Lower lobe of right lung (tissue), 2 donors: ENCODE measurements at places on chromosomes 3 and 15.

GRCh38 chr15:96732704-96733103, 402.2 kb downstream of the NR2F2 start:
- H3K27me3 ChIP-seq = no peaks in the 10 kb centered on the region
- no peak overlapping the region for H3K27ac ChIP-seq
- no peak for DNase-seq
- H3K36me3 ChIP-seq = no peaks in the 10 kb centered on the region
- H3K4me3 ChIP-seq = no peak overlapping the region
- no peaks in the 10 kb centered on the region for H3K4me1 ChIP-seq

DNA sequence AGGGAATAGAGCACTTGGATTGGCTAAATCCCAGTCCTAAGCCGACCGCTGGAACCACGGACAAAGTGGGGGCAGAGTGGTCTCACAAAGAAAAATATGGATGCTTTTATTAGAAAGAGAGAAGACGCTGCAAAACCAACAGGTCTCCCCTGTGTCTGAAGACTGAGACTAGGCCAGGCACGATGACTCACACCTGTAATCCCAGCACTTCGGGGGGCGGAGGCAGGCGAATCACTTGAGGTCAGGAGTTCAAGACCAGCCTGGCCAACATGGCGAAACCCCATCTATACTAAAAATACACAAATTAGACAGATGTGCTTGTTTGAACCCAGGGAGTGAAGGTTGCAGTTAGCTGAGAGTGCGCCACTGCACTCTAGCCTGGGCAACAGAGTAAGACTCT, 61.8 kb downstream of the ZDHHC19 start:
- DNase-seq = no peak
- no peak overlapping the region for H3K4me3 ChIP-seq
- peaks cover 4% of the 10 kb centered on the region for H3K4me1 ChIP-seq

DNA sequence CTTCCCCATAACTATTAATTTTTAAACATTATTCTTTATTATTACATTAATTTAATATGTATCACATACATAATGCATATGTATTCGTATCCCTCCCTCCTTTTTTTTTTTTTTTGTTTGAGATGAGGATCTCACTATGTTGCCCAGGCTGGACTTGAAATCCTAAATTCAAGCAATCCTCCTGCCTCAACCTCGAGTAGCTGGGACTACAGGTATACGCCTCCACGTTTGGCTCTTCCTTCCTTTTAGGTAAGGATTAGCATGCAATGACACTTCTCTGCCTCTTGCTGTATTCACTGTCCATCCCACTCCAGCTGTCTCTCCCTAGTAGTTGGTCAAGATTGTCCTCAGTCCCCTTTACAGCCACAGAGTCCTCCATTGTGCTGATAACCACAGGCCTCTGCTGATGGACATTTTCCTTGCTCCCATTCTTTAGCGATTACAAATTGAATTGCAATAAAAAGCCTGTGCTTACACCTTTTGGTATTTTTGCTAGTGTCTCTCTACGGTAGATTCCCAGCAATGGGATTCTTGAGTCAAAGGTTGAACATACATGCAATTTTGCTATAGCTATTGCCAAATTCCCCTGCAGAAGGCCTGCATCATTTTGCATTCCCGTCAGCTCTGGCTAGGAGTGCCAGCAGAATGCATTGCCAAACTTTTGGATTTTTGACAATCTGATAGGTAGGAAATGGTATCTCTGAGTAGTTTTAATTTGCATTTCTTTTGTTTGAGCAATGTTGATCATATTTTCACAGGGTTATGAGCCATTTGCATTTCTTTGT, 156.6 kb downstream of the SMAD6 start:
- H3K27ac ChIP-seq = no peak overlapping the region
- H3K27me3 ChIP-seq = no peaks in the 10 kb centered on the region
- H3K4me1 ChIP-seq = peaks cover 5% of the 10 kb centered on the region
- DNase-seq = no peak

GRCh38 chr3:24493746-24494617, 668 bp downstream of the THRB start:
- peaks cover 25% of the 10 kb centered on the region for H3K4me1 ChIP-seq
- H3K4me3 ChIP-seq = peak overlapping the region; percentile 86
- DNase-seq = peak; percentile 80
- H3K27me3 ChIP-seq = no peaks in the 10 kb centered on the region
- H3K36me3 ChIP-seq = no peaks in the 10 kb centered on the region

- H3K4me1 ChIP-seq = no peaks in the 10 kb centered on the region
- no peaks in the 10 kb centered on the region for H3K27me3 ChIP-seq
- no peak overlapping the region for H3K4me3 ChIP-seq
- DNase-seq = no peak
Observed at GRCh38 chr3:64003589-64003988, 19.7 kb downstream of the PSMD6 start.

DNA sequence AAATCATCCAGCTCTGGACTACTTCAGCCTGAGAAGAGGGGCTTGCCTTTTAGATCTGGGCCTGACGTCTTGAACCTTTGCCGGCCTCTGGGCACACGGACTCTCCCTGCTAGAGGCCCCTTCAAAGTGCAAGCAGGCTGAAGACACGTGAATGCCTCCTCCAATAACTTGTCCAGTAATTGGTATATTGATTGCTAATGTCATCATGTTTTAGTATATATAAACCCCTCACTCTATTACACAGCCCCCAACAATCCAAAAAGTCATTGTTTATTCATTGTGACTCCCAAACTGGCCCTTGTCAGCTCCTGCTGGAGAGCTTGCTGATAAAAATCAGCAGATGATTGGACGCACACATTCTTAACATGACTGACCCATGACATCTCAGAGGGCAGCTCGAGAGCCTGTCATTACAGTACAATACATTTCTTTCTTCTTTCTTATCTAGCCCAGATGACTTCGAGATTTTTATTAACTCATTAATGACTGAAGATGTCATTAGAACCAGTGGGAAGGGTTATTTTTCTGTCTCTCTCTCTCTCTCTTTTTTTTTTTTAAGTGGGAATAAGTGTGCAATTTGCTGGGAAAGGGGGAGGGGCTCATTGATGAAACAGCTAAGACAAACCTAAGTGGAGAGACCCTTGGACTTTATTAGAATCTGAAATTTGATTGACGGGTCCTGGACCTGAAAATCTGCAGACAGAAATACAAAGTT, 65.5 kb upstream of the NR2F2 start:
- H3K4me1 ChIP-seq = peaks cover 15% of the 10 kb centered on the region
- H3K36me3 ChIP-seq = no peaks in the 10 kb centered on the region
- H3K27ac ChIP-seq = peak overlapping the region; percentile 49
- H3K4me3 ChIP-seq = no peak overlapping the region
- no peak for DNase-seq
